Activated CD8-positive, alpha-beta memory T cell treated with anti-CD3 and anti-CD28 coated beads, Interleukin-2, amount 10 ng/mL, durations not matched to agents 7 days and 5 days (primary cell): ENCODE measurements at places on chromosomes 5 and 9. TPM values are rescaled to one million over a fixed set of nuclear protein-coding genes. Genes with fewer than 3 reads are reported as not detected.

Gene WDR31
- 1.1 TPM for total RNA-seq

Gene LVRN
- 0.23 TPM for total RNA-seq

Gene SLIT3
- total RNA-seq: not detected

Gene FOXB2
- total RNA-seq: not detected

DNA sequence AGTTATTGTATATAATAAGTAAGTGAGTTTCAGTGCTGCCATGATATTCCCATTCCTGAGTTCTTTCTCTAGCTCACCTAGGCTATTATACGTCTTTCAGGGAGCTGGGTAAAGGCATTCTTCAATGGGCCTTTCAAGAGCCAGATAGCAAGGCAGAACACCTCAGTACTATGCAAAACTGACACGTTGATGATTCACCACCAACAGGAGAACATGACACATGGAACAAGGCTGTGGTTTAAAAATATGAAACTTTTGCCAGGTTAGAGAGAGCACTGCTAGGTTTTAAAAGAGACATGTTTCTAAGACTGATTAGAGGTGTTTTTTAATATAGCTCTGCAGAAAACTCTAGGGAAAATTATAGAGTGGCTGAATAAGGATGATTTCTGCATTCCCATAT is 95.9 kb downstream of the UGCG start:
- no peak overlapping the region for H3K27ac ChIP-seq
- no peak overlapping the region for H3K4me3 ChIP-seq
- peak; percentile 50 for DNase-seq
- peaks cover 14% of the 10 kb centered on the region for H3K4me1 ChIP-seq
- peaks cover 32% of the 10 kb centered on the region for H3K27me3 ChIP-seq

GRCh38 chr9:96858018-96858573 is 3.8 kb upstream of the ZNF782 start:
- peaks cover 19% of the 10 kb centered on the region for H3K4me1 ChIP-seq
- no peak overlapping the region for H3K27ac ChIP-seq
- H3K36me3 ChIP-seq: peaks cover 3% of the 10 kb centered on the region
- peaks cover 23% of the 10 kb centered on the region for H3K27me3 ChIP-seq

DNA sequence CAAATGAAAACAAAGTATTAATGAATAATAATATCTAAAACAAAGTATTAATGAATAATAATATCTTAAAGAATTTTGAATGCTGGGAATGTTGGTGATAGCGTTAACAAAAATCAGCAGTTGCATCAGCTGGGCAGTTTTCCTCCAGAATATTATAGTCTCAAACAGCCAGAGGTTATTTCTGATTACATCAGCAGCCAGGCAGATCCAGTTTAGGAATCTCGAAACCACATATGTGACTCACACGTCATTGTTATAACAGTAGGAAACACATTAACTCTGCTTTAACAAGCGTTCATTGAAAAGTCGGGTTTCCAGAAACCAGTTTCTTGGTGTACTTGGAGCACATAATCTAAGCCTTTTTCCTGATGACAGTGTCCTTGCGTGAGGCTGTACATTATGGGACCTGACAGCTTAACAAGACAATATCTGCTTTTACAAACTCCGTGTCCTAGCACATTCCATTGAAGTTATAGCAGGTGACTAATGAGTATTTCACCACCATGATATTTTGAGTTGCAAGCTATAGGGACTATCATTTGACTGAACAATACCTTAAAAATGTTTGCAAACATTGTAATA is 559.5 kb upstream of the KLF4 start:
- no peaks in the 10 kb centered on the region for H3K36me3 ChIP-seq
- H3K27ac ChIP-seq: no peak overlapping the region
- no peak overlapping the region for H3K4me3 ChIP-seq
- no peaks in the 10 kb centered on the region for H3K27me3 ChIP-seq
- no peak for DNase-seq
- no peaks in the 10 kb centered on the region for H3K4me1 ChIP-seq

- no peak for DNase-seq
- H3K27me3 ChIP-seq: peaks cover 40% of the 10 kb centered on the region
- H3K27ac ChIP-seq: no peak overlapping the region
- H3K4me3 ChIP-seq: no peak overlapping the region
- H3K36me3 ChIP-seq: no peaks in the 10 kb centered on the region
Measured at GRCh38 chr5:158751961-158752655, 347.6 kb downstream of the EBF1 start.

- no peak overlapping the region for H3K27ac ChIP-seq
- H3K36me3 ChIP-seq: peaks cover 23% of the 10 kb centered on the region
- DNase-seq: no peak
- H3K4me3 ChIP-seq: no peak overlapping the region
- H3K27me3 ChIP-seq: no peaks in the 10 kb centered on the region
- H3K4me1 ChIP-seq: no peaks in the 10 kb centered on the region
Measured at GRCh38 chr9:96644137-96644536, 11.0 kb downstream of the PRXL2C start.

DNA sequence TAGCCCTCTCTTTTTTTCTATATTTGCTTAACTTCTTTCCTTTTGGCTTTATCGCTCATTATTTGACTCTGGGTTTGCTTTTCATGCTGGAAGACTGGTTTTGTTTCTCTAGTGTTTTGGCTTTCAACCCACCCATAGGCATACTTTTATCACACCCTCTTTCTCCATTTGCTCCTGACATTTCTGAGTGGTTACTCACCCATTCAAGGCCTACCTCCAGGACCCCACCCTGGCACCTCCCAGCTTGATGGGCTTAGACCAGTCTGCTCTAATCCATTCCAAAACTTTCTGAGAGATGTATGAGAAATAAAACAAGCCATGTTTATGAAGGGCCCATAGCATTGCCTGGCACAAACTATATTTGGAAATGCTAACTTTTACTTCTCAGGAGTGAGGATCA is 18.1 kb downstream of the C6 start:
- H3K27ac ChIP-seq: no peak overlapping the region
- no peak for DNase-seq
- no peaks in the 10 kb centered on the region for H3K4me1 ChIP-seq
- H3K27me3 ChIP-seq: no peaks in the 10 kb centered on the region
- no peaks in the 10 kb centered on the region for H3K36me3 ChIP-seq
- H3K4me3 ChIP-seq: no peak overlapping the region

- no peak overlapping the region for H3K27ac ChIP-seq
- no peak overlapping the region for H3K4me3 ChIP-seq
- H3K27me3 ChIP-seq: no peaks in the 10 kb centered on the region
- H3K4me1 ChIP-seq: peaks cover 2% of the 10 kb centered on the region
- peaks cover 12% of the 10 kb centered on the region for H3K36me3 ChIP-seq
- DNase-seq: no peak
Measured at GRCh38 chr9:100111235-100111634, 12.2 kb downstream of the INVS start.

- H3K36me3 ChIP-seq: no peaks in the 10 kb centered on the region
- no peaks in the 10 kb centered on the region for H3K27me3 ChIP-seq
- no peak for DNase-seq
- H3K4me1 ChIP-seq: no peaks in the 10 kb centered on the region
Measured at GRCh38 chr5:174119468-174119881, 74.0 kb downstream of the NSG2 start.

GRCh38 chr9:99112750-99113413 is 8.0 kb downstream of the TGFBR1 start:
- peak overlapping the region; percentile 67 for H3K27ac ChIP-seq
- peak overlapping the region; percentile 5 for H3K4me3 ChIP-seq
- peaks cover 47% of the 10 kb centered on the region for H3K36me3 ChIP-seq
- peaks cover 81% of the 10 kb centered on the region for H3K4me1 ChIP-seq
- DNase-seq: no peak

GRCh38 chr9:92325991-92326500 is 293 bp downstream of the CENPP start:
- H3K27me3 ChIP-seq: no peaks in the 10 kb centered on the region
- peaks cover 46% of the 10 kb centered on the region for H3K4me1 ChIP-seq
- H3K36me3 ChIP-seq: peaks cover 18% of the 10 kb centered on the region
- peak overlapping the region; percentile 93 for H3K4me3 ChIP-seq
- no peak for DNase-seq
- peak overlapping the region; percentile 91 for H3K27ac ChIP-seq

- H3K4me1 ChIP-seq: no peaks in the 10 kb centered on the region
- no peak overlapping the region for H3K4me3 ChIP-seq
- no peak overlapping the region for H3K27ac ChIP-seq
- H3K27me3 ChIP-seq: peaks cover 7% of the 10 kb centered on the region
- no peak for DNase-seq
Measured at GRCh38 chr5:74392711-74393351, 247.7 kb downstream of the ENC1 start.

- H3K4me3 ChIP-seq: peak overlapping the region; percentile 68
- peaks cover 31% of the 10 kb centered on the region for H3K27me3 ChIP-seq
- peaks cover 26% of the 10 kb centered on the region for H3K36me3 ChIP-seq
Measured at GRCh38 chr5:115977096-115977495, 14.8 kb downstream of the LVRN start.

- no peak overlapping the region for H3K4me3 ChIP-seq
- no peaks in the 10 kb centered on the region for H3K4me1 ChIP-seq
- DNase-seq: no peak
- no peaks in the 10 kb centered on the region for H3K36me3 ChIP-seq
- H3K27me3 ChIP-seq: peaks cover 3% of the 10 kb centered on the region
Measured at GRCh38 chr9:134930398-134930797, 12.7 kb upstream of the FCN1 start.

DNA sequence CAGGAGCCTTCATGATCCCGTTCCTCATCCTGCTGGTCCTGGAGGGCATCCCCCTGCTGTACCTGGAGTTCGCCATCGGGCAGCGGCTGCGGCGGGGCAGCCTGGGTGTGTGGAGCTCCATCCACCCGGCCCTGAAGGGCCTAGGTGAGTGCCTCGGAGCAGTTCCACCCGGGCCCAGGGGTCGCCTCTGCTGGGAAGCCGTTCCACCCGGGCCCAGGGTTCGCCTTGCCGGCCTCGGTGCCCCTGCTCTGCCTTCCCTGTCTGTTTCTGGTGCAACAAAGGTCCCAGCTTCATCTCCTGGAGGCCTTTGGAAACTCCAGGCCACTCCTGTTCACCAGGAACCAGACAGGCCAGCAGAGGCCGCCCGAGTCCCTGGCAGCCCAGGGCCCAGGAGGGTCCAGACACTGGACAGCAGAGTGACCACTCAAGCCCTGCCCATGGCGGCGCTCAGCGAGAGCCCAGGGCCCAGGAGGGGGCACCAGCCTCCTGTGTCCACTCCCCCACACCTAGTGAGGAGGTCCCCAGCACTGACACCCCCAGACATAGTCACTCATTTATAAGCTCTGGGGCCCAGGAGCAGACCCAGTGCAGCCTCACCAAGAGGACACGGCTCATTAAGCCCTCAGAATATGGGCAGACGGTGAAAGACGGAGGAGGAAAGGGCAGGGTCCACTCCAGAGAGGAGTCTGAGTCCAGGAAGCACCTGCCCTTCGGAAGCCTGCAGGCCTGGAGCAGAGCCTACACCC is 7.5 kb downstream of the SLC6A19 start:
- H3K27ac ChIP-seq: no peak overlapping the region
- H3K4me1 ChIP-seq: no peaks in the 10 kb centered on the region
- H3K4me3 ChIP-seq: no peak overlapping the region
- no peaks in the 10 kb centered on the region for H3K36me3 ChIP-seq
- H3K27me3 ChIP-seq: peaks cover 10% of the 10 kb centered on the region
- DNase-seq: no peak

- H3K27me3 ChIP-seq: peaks cover 7% of the 10 kb centered on the region
- no peak for DNase-seq
- H3K27ac ChIP-seq: no peak overlapping the region
Measured at GRCh38 chr9:105119156-105119555, 125.3 kb upstream of the SLC44A1 start.

- H3K4me3 ChIP-seq: no peak overlapping the region
- DNase-seq: no peak
- H3K27ac ChIP-seq: peak overlapping the region; percentile 77
- H3K36me3 ChIP-seq: peaks cover 18% of the 10 kb centered on the region
Measured at GRCh38 chr9:3479514-3480352, 46.1 kb downstream of the RFX3 start.

DNA sequence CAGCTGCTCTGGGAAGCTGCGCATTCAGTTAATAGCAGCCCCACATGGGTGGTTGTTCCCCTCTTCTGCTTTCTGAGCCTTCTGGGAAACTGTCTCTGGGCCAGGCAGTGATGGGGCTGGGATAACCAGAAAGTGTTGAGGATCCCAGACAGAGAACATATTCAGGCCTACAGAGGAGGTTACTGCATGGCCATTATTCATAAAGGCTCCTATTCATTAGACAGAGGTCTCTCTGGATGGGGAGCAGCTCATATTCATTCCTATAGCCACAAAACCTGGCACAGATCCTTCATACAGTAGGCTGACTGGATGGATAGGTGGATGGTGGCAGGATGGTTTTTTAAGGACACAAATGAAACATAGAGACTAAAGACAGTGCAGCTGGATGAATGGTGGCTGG is 76.3 kb downstream of the HSPA4 start:
- H3K4me3 ChIP-seq: no peak overlapping the region
- H3K4me1 ChIP-seq: peaks cover 2% of the 10 kb centered on the region
- no peak overlapping the region for H3K27ac ChIP-seq
- no peak for DNase-seq
- no peaks in the 10 kb centered on the region for H3K36me3 ChIP-seq

- H3K36me3 ChIP-seq: no peaks in the 10 kb centered on the region
- H3K4me3 ChIP-seq: no peak overlapping the region
- no peak overlapping the region for H3K27ac ChIP-seq
- H3K4me1 ChIP-seq: no peaks in the 10 kb centered on the region
Measured at GRCh38 chr5:59418808-59419207, 474.7 kb downstream of the PDE4D start.

DNA sequence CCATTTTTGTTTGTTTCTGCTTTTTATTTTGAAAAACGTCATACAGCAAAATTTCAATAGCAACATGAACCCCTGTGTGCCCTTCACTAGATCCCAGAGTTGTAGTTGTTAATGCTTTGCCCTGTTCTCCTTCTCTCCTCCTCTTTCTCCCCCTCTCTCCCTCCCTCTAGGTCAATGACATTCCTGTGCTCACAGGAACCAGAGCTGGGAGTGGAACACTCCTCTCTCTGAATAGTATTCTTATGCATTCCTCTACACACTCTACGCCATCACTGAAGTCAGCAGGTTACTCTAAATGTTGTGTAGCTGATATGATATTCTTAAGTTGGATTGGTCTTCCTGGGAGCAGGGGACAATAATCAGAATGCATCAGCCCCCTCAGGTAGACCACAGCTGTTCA is 243.4 kb downstream of the SYK start:
- no peak overlapping the region for H3K27ac ChIP-seq
- H3K4me1 ChIP-seq: peaks cover 77% of the 10 kb centered on the region
- H3K36me3 ChIP-seq: peaks cover 5% of the 10 kb centered on the region
- H3K27me3 ChIP-seq: no peaks in the 10 kb centered on the region
- DNase-seq: no peak

- no peaks in the 10 kb centered on the region for H3K27me3 ChIP-seq
- no peak for DNase-seq
- no peaks in the 10 kb centered on the region for H3K4me1 ChIP-seq
Measured at GRCh38 chr9:133935328-133936005, 56.7 kb downstream of the VAV2 start.

- DNase-seq: no peak
- H3K27me3 ChIP-seq: no peaks in the 10 kb centered on the region
- peaks cover 10% of the 10 kb centered on the region for H3K4me1 ChIP-seq
- H3K4me3 ChIP-seq: no peak overlapping the region
- no peak overlapping the region for H3K27ac ChIP-seq
Measured at GRCh38 chr9:131181091-131181681, 55.8 kb downstream of the NUP214 start.
